Panc1 (cell line): ENCODE measurements at places on chromosomes 7 and 10.

DNA sequence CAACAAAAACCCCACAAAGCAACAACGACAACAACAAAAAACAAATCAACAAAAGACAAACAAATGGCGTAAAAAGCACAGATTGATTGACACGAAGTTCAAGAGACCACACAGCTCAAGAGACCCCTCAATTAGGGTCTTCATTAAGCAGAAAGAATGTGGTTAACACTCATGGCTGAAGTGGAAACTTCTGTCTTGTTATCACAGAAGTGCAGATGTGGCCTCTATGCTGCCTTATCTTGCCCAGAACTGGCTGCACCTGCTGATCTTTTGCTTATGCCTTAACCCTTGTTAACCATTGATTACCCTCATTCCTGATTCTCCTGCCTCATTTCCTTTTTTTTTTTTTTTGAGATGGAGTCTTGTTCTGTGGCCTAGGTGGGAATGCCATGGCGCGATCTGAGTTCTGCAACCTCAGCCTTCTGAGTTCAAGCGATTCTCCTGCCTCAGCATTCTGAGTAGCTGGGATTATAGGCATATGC is 3.5 kb upstream of the DAGLB start:
- DNase-seq: no peak

GRCh38 chr10:79246606-79247275 is 100.5 kb upstream of the PPIF start:
- DNase-seq: no peak

DNA sequence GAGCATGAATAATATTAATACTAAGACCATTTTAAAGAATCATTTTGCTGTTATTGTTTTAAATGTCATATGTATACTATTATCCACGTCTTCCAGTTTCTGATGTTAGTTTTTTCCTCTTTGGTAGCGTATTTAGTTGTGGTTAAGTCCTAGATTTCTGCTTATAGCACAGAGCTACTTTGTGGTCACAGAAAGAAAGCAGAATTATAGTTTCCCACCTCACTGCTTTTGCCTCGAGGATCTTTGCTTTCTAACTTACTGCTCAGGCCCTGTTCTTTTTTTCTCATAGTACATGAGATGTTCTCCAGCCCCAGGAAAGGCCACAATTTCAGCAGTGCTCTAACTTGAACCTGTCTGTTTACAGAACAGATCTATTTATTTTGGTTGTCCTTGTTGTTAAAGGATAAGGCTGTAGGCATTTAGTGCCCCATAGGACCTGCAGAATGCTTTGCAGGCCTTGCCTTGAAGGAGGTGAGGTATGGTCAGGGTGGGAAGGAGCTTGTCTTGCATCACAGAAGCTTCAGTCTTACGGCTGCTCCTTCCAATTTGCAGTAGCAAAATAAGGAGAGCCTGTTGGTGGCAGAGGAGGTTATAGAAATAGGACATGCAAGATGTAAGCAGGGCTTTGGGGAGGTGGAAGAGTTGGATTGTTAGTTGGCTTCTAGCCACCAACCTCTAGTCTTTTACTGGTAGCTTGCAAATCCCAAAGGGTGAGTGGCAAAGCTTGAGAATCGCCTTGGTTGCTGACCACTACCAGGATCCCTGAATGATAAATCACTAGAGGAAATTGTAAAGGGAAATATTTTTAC is 129.1 kb downstream of the LRRC4 start:
- DNase-seq: no peak

- no peak for DNase-seq
Measured at GRCh38 chr7:1555813-1556543, at the start of gene TMEM184A. Gene TMEM184A, minus strand, starts transcription at chr7:1556205. Its CDS starts 721 bp downstream, at chr7:1555484.
